Activated CD4-positive, alpha-beta T cell treated with anti-CD3 and anti-CD28 coated beads, Interleukin-2, amount 50 U/mL, for 4 hours (primary cell): ENCODE measurements at places on chromosomes 11 and 22.

DNA sequence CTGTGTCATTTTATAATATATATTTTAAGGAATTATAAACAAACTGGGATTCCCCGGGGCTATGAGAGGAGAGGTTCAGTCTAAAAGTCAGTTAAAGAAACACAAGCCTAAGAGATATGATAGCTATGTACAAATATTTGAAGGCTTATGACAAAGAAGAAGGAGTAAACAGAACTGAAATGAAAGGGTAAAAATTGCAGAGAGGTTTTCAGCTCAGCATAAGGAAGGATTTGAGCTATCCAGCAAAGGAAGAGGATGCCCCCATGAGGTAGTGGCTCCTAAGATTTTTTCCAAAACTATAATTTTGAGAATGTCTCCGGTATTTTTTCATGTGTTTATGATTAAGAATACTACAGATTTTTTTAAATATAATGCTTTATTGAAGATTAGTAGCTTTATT, 57.9 kb upstream of the ANGPTL5 start:
- DNase-seq: no peak

DNA sequence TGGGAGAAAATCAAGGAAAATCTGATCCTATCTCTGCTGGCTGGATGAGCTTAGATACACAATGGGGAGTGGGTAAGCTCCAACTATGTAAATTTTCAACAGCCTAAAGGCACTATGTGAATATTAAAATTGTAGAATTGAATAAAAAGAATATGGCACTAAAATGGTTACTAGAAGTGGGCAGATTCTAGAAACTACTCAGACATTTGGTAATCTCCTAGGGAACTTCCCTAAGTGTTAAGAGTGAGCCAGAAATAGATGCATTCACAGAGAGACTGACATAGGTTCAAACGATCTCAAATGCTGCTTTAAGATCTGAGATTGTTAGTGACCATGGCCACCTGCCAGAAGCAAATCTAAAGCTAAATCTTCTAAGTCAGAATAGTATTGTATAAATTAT, 4.3 kb upstream of the OR52E1 start:
- no peak for DNase-seq

DNA sequence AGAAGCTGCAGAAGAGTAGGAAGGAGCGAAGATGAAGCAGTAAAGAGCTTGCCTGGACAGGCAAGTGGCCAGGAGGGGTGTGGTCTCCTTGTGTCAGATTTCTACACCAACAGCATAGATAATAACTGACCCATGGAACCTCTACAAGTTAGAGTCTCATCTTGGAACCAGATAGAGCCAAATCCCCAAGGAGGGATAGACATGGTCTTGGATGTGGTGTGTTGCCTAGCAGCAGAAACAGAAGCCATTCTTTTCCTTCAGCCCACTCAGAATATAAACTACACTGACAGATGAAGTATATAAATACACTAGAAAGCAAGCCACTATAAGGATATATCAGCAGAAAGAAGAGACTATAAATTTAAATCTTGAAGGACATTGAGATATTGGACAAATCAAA, 4.3 kb upstream of the CARD16 start:
- no peak for DNase-seq

DNA sequence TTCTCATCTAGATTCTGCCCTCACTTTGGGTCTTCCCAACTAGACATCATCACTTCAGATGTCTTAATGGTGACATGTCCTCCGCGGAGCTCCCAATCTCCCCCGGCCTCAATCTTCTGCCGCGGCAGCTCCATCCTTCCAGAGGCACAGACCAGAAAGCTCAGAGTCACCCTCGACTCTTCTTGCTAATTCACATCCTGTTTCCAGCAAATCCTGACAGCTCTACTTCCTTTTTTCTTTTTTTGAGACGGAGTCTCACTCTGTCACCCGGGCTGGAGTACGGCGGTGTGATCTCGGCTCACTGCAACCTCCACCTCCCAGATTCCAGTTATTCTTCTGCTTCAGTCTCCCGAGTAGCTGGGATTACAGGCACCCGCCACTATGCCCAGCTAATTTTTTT, 54.5 kb downstream of the CACNG2 start:
- no peak for DNase-seq

- DNase-seq: no peak
Observed at GRCh38 chr22:30235687-30236170, 10.8 kb downstream of the LIF start.

- DNase-seq: no peak
Observed at GRCh38 chr11:13336246-13336878, 58.8 kb downstream of the BMAL1 start.

DNA sequence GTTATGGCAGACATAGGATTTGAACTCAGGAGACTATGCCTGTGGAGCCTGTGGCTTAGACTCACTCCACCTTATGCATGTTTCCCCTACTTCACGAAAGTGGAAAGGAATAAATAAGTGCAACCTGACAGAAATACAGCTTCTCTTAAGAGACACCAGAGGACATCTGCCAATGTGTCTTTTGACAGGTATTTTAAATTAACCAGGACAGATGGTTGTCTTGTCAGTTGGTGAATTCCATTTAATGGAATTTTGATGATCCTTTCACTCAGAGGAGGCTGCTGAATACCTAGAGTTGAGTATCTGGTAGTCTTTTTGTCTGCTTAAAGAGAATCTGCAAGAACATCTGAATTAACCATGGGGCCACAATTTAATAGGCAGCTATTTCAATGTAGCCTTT, 46.1 kb downstream of the NELL1 start:
- no peak for DNase-seq
